Endothelial cell (in vitro differentiated cells): ENCODE measurements at places on chromosomes 6 and 20. TPM values are rescaled to one million over a fixed set of nuclear protein-coding genes. Genes with fewer than 3 reads are reported as not detected.

The CRIP3 gene
- total RNA-seq: 1.1 TPM

The TCF15 gene
- 6.6 TPM for total RNA-seq

The OR5V1 gene
- total RNA-seq: not detected

The GJA10 gene
- not detected for total RNA-seq

- no peak for DNase-seq
Observed at GRCh38 chr6:139711804-139712585, 337.5 kb upstream of the CITED2 start.

GRCh38 chr20:63741354-63741675, 1.7 kb downstream of the SLC2A4RG start:
- no peak for DNase-seq

- DNase-seq: no peak
Observed at GRCh38 chr6:168163096-168163731, 84.2 kb upstream of the FRMD1 start.

DNA sequence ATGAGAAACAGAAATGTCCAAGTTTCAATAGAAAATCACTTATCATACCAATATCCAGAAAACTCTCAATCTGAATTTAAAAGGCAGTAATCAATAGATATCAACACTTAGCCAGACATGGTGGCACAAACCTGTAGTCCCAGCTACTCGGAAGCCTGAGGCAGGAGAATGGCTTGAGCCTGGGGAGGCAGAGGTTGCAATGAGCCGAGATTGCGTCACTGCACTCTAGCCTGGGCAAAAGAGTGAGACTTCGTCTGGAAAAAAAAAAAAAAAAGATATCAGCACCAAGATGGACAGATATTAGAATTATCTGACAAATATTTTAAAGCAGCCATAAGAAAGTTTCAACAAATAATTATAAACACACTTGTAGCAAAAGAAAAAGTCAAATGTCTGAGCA, 47.0 kb downstream of the TCP11 start:
- peak; percentile 1 for DNase-seq

- DNase-seq: no peak
Observed at GRCh38 chr6:58419321-58419720, 1101.9 kb downstream of the PRIM2 start.

DNA sequence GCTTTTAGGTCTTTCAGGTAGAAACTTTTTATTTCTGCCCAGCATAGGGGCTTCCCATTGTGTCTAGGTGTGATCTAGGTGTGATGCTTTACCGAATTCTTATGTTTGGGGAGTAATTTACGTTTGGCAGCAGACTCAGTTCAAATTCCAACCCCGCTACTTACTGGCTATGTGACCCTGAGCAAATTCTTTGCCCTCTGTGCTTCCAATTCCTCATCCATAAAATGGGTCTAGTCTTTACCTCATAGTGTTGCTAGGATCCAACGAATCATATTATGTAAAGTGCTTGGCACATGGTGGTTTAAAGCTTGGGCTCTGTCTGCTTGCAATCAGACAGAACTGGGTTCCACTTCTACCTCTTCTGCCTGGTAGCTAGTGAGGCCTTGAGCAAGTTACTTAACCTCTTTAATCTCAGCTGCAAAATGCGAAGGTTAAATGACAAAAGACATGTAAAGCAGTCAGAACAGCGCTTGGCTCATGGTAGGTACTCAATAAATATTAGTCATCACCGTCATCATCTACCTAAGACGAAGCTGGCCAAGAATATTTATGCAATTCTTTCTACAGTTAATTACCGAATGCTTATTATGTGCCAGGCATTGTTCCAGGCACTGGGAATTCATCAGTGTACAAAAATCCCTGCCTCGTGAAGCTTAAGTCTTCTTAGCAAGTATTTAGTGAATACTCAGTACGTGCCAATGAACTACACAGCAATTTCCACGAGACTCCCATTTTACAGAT, 1.0 kb downstream of the NSFL1C start:
- DNase-seq: no peak

DNA sequence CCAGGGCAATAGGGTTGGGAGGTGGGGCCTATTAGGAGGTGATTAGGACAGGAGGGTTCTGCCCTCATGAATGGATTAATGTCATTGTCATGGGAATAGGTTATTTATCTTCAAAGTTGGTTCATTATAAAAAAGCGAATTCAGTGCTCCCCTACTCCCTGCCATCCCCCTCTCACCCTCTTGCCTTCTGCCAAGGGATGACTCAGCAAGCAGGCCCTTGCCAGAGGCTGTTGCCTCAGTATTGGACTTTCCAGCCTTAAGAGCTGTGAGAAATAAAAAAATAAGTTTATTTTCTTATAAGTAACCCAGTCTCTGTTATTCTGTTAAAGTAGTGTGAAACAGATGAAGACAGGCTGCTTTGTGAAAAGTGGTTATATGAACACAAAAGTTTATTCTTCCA, 381.1 kb upstream of the ZFP64 start:
- DNase-seq: no peak

DNA sequence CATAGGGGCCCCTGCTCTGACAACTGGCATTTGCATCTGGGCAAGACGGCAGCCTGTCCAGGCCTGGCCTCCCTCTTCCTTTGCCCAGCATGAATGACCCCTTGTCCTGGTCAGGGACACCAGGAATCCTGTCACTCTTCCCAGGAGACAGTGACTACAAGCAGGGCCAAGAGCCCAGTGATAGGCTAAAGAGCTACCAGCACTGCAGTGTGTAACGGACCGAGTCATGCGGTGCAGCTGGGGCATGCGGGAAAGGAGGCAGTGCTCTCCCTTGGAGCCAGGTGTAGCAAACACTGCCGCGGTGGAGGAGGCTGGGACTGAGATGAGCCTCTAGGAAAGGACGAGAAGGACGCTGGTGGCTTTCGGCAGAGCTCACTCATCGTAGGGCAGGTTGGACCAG, 38.7 kb upstream of the DSP start:
- DNase-seq: no peak

DNA sequence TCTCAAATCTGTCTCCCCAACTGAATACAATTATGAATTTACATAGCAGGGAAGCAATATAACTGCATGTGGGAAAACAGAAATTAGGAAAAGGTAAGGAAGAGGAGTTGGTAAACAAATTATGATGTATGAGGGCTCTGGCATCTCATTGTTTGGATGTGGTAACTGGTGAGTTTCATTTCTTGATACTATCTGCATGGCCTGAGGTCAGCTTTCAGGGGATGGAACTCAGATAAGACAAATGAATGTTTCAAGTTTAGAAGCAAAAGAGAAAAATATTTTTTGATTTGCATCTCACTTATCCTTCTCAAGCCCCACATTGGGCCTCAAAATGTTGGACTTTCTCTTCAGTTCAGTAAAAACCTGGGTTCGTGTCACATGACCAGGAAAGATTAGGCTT, 302.2 kb upstream of the GJE1 start:
- no peak for DNase-seq

GRCh38 chr6:42532038-42532669, 31.7 kb upstream of the UBR2 start:
- DNase-seq: peak; percentile 14

DNA sequence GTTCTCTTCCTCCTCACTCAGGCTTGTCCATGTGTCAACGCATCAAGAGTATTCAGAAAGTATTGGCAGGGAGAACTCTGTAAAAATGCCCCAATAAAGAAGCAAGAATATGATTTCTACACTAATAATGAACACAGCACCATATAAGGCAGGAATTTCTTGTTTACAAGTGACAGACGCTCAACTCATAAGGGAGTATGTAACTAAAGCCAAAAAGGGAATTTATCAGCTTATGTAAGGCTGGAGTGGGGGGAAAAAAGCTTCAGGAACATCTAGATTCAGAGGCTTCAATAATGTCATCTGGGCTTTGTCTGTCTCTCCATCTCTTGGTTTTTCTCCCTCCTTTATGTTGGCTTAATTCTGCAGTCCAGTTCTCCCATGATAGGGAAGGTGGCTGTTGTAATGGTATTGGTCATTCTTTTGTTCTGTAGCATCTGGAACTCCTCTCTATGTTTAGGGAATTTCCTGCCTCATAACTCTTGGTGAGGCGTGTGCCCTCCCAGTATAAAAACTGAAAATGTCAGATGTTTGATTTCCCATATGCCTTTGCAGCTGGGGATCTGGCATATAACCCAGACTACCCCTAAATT, 125.1 kb upstream of the COL21A1 start:
- DNase-seq: no peak

- no peak for DNase-seq
Observed at GRCh38 chr6:114449659-114450058, 106.8 kb upstream of the HS3ST5 start.

GRCh38 chr6:144220031-144220790, 64.9 kb upstream of the UTRN start:
- DNase-seq: no peak

DNA sequence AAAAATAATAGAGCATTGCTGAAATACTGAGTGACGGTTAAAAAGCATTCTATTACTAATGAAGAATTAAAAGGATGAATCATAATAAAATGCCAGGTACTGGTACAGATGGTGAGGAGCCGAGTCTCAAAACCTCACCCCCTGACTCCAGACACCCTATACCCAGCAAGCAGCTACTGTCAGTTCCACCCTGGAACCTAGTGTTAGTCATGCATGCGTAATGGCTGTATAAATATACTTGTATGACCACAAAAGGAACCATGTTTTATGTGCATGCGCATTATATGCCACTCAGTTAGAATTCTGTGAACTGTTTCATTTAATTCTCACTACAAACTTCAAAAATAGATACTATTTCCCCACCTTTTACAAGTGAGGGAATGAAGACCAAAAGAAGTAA, 568.7 kb upstream of the RNF217 start:
- DNase-seq: no peak
